ENCODE measurements at places on chromosomes 4 and X.

DNA sequence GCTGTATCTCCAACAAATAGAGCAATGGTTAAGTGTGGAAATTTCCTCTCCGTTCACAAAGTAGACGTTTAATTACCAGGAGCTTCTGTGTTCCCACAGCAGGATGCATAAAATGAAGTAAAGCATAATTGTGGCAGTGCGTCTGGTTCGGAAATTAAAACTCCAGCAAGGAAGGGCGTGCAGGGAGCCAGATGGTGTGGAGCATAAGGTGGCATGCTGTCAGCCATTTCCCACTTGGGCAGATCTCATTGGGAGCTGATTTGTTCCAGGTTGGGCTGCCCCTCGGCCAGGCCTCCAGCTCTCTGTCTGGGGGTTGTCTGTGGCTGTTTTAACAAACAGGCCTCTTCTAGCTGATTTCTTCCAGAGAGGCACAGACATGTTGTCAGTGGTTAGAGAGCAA lies 182.1 kb upstream of the CLNK start:
- DNase-seq: no peak

GRCh38 chrX:40007756-40008705 lies 89.7 kb downstream of the BCOR start:
- DNase-seq: no peak

DNA sequence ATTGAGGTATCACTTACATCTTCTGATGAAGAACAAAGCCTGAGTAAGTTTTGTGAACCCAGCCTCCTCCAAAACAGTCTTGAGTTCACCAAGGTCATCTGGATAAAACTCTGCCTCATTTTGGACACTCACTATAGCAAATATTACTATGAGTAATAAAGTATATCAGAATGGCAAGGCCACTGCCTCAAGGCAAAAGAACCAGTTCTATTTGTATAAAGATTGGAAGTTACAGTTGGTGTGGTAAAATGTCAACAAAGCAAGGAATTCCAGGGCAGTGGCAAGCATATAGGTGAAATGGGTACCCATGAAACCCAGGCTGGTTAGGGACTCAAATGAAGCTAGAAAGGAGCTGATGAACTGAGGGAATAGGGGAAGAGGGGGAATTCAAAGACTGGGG lies 2.4 kb upstream of the ARHGEF6 start:
- DNase-seq: no peak

DNA sequence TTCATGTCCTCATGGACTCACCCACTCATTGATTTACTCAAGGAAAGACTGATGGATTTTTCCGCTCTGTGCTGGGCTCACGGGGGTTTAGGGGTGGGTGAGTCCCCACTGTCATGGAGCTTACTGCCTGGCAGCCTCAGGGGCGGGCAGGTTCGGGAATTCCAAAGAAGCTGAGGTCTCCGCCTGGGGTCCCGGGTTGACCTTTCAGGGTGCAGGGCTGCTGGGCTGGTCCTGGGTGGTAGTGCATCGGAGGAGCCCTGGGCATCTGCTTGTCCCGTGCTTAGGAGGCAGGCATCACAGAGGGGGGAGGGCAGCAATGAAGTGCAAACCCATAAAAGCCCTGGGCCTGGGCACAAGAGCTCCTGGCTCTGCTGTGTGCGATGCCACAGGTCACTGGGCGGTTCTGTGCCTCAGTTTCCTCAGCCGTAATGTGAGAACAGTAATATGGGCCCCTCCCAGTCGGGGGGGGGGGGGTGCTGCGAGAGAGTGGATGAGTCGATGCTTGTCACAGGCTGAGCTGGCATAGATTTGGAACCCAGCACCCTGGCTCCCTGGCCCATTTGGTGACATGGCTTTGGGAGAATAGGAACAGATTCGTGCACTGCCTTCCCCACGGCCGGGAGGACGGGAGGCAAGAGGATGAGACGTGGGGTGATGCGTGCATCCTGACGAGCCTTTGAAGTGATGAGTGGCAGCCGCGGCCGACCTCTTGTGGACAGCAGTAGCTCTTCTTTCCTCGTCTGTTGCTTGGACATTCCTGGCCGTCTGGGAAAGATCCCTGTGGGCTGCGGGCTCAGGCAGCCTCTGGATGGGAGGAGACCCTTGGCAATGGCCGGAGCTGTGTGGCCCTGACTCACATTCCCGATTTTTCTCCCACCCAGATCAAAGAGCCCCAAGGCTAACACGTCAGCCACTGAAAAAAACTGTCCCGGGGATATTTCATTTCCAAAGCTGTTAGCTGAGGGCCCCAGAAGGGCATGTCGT lies 42.0 kb downstream of the PSAPL1 start:
- DNase-seq: no peak

DNA sequence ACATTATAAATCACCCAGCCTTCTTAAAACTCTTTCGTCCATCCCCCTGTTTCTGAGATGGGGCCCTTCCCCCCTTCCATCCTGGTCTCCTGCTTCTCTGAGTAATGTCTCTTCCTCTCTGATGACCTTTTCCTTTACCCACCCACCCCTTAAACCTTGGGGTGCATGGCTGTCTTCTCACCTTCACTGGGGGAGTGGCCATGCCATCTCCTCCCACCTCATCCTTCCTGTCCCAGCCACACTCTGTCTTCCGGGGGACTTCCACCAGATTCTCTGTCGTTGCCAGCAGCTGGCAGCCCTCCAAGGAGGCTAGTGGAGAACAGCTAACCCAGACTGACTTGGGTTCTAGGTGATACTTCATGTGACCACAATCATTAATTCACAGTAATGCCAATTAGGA lies 83.2 kb upstream of the SCML1 start:
- DNase-seq: peak; percentile 5

DNA sequence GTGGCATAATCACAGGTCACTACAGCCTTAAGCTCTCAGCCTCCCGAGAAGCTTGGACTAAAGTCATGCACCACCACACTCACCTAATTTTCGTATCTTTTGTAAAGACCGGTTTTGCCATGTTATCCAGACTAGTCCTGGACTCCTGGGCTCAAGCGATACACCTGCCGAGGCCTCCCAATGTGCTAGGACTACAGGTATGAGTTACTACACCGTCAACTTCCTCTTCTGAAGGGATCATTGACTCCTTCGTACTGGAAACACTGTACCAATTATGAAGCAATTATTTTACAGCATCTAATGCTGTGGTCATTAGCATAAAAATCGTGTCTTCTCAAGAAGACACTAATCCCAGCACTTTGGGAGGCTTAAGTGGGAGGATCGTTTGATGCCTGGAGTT lies 35.2 kb downstream of the PDS5A start:
- no peak for DNase-seq

DNA sequence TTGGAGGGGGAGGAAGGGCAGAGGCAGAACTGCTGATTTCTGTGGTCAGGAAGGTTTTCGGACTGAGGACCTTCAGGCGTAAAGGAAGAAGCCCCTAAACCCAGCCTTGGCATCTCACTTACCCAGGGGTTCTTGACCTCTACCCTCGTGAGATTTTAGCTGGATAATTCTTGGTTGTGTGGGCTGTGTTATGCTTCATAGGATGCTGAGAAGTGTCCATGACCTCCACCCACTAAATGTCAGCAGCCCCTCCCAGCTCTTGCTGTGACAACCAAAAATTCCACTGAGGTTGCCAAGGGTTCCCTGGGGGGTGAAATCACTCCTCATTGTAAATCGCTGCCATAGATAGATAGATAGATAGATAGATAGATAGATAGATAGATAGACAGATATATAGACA lies 5.8 kb upstream of the CRLF2 start:
- no peak for DNase-seq

GRCh38 chr4:173835903-173836302 lies 305.9 kb upstream of the HAND2 start:
- no peak for DNase-seq

DNA sequence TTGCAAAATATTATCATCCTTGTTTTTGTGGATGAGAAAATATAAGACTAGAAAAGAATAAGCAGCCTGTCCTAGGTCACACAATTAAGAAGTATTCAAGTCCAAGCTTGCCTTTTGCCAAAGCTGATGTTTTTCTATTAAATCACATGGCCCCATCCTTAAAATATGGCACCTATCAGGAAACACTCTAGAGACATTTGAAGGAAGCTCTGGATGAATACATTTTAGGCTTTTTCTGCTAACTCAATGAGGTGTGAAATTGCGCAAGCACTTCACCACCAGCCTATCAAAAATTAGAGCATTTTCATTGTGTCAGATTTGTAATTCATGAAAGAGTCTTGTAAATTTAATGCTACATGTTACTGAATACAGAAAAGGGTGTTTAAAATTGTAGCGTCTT lies 251.1 kb upstream of the MAD2L1 start:
- DNase-seq: no peak

DNA sequence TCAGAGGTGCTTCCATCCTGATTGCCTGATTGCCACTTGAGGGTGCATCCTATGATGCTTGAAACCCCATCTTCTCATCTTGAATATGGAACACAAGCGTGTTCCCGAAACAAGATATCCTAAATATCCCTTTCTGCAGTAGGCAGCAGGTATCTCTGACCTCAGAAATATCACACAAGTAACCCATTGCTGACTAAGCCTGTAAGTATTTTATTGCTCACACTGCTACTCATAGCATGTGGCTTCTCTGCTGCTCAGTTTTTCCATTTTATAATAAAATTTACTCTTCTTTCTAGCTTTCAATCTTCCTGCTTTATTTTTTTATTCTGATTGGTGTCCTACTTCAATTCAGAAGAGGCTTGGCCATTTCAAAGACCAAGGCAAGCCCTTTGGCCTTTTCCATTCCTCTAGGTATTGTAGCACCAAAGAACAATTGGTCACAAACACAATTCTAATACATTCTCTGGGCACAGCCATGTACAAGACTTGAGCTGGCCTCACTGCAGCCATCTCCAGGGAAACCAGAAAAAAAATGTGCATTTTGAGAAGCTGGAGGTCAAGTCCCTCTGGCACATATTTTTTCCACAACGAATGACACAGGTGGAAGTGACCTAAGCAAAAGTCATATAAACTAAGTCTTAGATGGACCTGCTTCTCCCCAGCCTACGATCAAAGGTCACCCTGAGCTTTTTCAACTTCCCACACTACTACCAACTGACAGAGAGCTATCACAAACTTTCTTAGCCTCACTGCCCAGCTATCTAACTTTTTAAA lies 107.0 kb downstream of the OR13H1 start:
- DNase-seq: no peak

GRCh38 chr4:74555843-74556242 lies 110.9 kb downstream of the AREG start:
- no peak for DNase-seq

DNA sequence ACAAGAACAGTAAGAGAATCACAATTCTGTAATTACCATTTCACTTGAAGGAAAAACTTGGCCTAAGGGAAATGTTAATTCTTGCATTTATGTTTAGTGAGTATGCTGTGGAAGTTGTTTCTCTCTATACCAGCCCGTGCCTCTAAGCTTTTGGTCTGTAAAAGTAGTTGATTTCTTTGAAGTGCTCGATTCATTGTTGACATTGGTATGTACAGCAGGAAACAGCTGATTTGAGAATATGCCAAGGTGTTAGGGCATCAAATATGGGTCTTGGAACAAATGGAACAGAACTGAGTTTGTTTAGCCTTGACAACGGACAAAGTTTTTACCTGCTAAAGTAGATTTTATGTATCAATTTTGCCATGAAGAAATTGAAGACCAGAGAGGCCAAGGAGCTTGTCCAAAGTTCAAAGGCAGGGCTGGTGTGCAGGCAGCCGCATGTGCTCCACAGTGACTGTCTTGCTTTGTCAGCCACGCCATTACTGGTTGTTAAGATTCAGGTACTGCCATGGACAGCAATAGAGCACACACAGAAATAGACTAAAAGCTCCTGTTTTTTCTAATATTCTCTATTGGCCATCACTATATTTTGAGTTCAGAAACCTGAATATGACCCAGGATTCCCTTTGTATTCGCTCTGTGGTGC lies 75.5 kb upstream of the TLR3 start:
- no peak for DNase-seq

- no peak for DNase-seq
Observed at GRCh38 chrX:12325171-12325570, 186.9 kb downstream of the FRMPD4 start.

DNA sequence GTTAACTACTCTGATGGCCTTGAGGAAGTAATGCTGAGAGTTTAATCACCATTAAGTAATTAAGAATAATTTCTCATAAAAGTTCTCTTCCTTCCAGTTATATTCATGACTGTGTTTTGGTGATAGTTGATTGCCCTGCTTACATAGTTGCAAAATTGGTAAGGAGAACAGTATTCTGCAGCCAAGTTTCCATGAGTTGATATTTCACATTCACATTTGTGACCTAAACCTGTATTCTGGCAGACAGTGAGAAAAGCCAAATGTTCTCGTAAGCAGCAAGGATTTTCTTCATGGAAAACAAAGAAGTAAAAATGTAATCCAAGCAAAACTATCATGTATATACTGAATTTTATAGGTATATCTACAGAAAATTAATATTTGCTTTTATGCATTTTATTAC lies 187.8 kb upstream of the NUDT6 start:
- DNase-seq: no peak

- no peak for DNase-seq
Observed at GRCh38 chr4:129064717-129065116, 28.6 kb downstream of the SCLT1 start.

- no peak for DNase-seq
Observed at GRCh38 chr4:135365065-135365464, 1163.5 kb upstream of the PABPC4L start.

DNA sequence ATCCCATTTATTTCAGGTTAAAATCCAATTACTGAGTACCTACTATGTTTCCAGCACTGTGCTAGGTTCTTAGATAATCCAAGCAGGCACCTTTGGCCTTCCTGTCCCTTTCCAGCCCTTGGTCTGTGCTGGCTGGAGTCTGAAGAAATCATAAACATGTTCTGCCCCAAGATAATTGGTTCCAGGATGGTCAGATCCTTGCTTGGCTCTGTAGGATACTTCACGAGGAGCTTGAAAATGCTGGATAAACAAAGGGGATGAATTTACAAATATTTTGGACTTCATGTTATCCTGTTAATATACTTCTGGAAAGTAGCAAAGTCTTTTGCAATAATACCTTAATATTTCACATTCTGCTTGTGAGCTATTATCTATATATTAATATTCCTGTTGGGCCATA lies 35.0 kb upstream of the FHL1 start:
- DNase-seq: no peak

- DNase-seq: no peak
Observed at GRCh38 chrX:19792412-19792811, 95.0 kb downstream of the SH3KBP1 start.

GRCh38 chr4:166308647-166309046 lies 435.6 kb downstream of the TLL1 start:
- DNase-seq: no peak

- DNase-seq: no peak
Observed at GRCh38 chrX:38672646-38673045, 111.3 kb downstream of the TSPAN7 start.

- no peak for DNase-seq
Observed at GRCh38 chr4:6476893-6477292, 4.5 kb upstream of the PPP2R2C start.

GRCh38 chrX:106917830-106918500 lies 2.2 kb upstream of the CLDN2 start:
- DNase-seq: no peak
